ENCODE measurements at places on chromosomes 2 and 18. TPM values are rescaled to one million over a fixed set of nuclear protein-coding genes. Genes with fewer than 3 reads are reported as not detected.

Gene CPO
- total RNA-seq: not detected

Gene RIT2
- not detected for total RNA-seq

DNA sequence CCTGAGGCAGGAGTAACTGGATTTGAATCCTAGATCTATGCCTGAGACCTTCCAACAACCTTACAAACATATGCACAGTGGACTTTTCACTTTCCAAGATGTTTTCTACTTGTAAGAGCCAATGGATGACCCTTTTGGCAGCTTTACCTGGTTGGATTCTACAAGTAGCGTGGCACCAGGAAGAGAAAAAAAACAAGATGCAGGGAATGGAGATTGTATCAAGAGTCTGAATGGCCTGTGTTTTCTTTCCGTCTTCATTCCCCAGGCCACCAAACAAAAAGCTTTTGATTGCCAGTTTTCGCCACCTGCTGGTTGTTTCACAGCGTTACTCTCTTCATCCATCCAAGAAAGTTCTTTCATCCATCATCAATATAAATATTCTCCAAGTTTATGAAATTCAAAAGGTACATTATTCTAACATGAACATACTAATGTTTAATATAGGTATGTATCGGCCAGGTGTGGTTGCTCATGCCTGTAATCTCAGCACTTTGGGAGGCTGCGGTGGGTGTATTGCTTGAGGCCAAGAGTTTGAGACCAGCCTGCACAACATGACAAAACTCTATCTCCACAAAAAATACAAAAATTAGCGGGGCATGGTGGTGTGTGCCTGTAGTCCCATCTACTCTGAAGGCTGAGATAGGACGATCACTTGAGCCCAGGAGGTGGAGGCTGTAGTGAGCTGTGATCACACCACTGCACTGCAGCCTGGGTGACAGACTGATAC is 3.5 kb upstream of the BCL2 start:
- H3K27me3 ChIP-seq: no peaks in the 10 kb centered on the region
- DNase-seq: no peak
- peaks cover 12% of the 10 kb centered on the region for H3K4me1 ChIP-seq
- H3K27ac ChIP-seq: peak overlapping the region; percentile 91
- no peaks in the 10 kb centered on the region for H3K36me3 ChIP-seq

GRCh38 chr2:80014637-80015036 is 289.9 kb downstream of the LRRTM1 start:
- no peaks in the 10 kb centered on the region for H3K27me3 ChIP-seq
- no peak overlapping the region for H3K27ac ChIP-seq
- no peak for DNase-seq

GRCh38 chr2:96225016-96225533 is 16.4 kb upstream of the STARD7 start:
- H3K27ac ChIP-seq: no peak overlapping the region
- no peaks in the 10 kb centered on the region for H3K4me1 ChIP-seq
- H3K27me3 ChIP-seq: no peaks in the 10 kb centered on the region
- no peak for DNase-seq
- no peaks in the 10 kb centered on the region for H3K36me3 ChIP-seq

Data from vagina (tissue), 2 donors.